NCI-H69 (cell line): ENCODE measurements at places on chromosomes 1 and 21.
A peak's percentile ranks its signal among the peaks of the same experiment; 100 is the strongest.

DNA sequence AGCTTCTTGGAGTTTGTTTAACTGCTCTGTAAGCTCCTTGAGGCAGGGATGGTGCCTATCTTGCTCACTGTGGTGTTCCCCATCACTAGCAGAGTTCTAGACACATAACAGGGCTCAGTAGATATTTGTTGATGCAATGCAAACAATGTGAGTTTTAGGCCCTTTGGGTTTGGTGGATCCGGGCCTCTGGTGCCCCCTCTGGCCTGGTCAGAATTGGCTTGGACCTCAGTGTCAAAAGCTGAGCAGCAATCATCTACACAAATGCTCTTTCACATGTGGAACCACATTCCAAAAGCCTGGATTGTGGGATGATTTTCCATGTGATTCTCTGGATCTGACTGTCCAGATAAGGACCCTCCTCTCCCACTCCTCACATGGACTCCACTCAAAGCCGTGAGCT lies 53.4 kb upstream of the BCAR3 start:
- DNase-seq = no peak

- DNase-seq = no peak
Observed at GRCh38 chr1:159318784-159319551, 16.8 kb downstream of the FCER1A start.

DNA sequence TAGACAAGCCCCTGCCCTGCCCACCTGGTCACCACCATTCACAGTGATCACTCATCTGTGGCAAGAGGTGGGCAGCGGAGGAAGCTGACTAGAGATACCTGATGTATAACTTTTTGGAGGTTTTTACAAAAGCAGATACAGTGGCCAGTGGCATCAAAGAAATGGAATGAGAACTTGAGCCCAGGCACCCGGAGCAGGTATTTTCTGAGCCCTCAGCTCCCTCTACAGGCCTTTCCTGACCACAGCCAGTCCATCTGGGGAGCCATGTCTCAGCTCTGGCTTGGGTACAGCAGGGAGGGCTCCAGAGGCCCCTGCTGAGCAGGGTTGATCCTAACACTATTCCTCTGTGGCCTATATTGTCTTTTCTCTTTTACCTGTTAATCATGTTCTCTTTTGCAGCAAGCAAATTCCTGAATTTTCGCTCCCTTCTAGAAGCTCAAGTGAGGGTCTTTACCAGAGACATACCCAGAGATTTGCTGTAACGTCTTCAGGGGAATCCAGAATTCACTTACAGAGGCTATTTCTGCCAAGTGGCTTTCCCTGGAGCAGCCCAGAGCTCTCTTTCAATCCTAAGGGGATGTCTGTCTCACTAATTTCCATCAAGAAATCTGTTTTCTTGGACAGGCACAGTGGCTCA lies 27.3 kb downstream of the GPR157 start:
- DNase-seq = peak; percentile 30

DNA sequence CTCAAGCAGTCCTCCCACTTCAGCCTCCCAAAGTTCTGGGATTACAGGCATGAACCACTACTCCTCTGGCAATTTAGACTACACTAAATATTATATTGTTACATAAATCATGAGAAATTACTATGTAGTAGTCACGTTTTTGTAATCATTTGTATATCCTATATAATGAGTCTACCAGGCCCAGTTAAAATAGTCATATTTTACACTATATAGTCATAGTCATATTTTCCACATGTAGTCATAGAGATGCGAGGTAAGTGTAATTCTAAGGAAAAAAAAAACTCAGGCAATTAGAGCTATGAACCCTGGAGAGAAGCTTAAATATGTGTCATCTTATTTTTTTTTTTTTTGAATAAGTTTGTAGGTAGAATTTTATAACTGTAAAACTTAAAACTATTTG lies 90.0 kb downstream of the FNBP1L start:
- no peak for DNase-seq

- peak; percentile 70 for DNase-seq
Observed at GRCh38 chr1:171252482-171252881, 4.2 kb downstream of the FMO1 start.

DNA sequence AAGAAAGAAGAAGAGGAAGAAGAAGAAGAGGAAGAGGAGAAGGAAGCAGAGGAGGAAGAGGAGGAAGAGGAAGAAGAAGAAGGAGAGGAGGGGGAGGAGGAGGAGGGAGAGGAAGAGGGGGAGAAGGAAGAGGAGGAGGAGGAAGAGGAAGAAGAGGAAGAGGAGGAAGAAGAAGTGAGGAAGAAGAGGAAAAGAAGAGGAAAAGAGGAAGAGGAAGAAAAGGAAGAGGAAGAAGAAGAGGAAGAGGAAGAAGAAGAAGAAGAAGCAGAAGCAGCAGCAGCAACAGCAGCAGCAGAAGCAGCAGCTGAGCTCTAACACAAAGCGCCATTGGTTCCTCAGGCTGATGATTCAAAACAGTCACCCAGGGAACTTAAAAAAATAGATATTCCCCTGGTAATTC lies 34.0 kb downstream of the DNAI4 start:
- DNase-seq = no peak

- peak; percentile 46 for DNase-seq
Observed at GRCh38 chr1:75632350-75632949, 21.5 kb upstream of the SLC44A5 start.

- no peak for DNase-seq
Observed at GRCh38 chr1:207486198-207486597, 9.8 kb upstream of the CR1 start.
